Ovary (tissue), 10 donors: ENCODE measurements at places on chromosomes 2 and 18. TPM values are rescaled to one million over a fixed set of nuclear protein-coding genes. Genes with fewer than 3 reads are reported as not detected.

- no peak overlapping the region for H3K27ac ChIP-seq
- no peak for DNase-seq
- H3K4me1 ChIP-seq: no peaks in the 10 kb centered on the region
- no peak overlapping the region for H3K4me3 ChIP-seq
- no peaks in the 10 kb centered on the region for H3K27me3 ChIP-seq
These were observed 41.1 kb upstream of the NPAS2 start for GRCh38 chr2:100778637-100779450.

DNA sequence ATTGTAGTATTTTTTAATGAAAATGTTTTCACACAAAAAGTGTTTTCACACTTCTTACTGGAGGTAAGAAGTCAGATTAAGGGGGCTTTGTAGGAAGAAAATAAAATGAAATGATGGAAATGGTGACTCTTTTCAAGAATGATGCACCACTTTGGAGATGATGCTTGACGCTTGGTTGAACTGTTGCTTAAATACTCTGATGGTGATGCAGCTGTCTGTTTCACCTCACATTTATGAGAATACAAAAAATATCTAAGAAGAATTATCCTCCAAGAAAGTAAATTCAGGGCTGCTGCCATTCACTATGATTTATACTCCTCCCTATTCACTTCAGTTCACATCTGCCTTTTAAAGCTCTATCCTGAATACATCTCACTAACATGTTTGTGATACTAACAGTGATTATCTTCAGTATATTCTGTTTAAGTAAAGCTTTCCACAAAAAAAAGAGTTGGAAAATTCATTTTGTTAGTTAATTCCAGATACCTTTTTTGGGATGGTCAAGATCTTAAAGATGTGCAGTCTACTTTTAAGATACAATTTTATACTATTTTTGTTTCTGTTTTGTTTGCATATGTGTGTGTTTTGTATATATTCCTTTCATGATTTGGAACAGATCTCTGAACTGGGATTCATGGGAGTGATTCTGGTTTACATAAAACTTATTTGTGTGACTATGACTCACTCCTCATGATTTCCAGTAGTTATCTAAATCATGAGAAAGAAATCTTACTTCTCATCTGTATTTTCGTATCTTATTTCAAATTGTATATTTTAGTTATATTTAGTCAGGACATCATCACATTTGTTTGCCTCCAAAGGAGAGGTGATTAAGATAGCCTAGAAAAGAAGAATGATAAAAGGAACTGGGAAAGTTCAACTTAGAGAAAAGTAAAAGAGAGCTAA, 53.1 kb downstream of the SLC39A10 start:
- H3K4me1 ChIP-seq: no peaks in the 10 kb centered on the region
- H3K4me3 ChIP-seq: no peak overlapping the region
- H3K27me3 ChIP-seq: no peaks in the 10 kb centered on the region
- DNase-seq: no peak

GRCh38 chr2:150689590-150689989, 202.1 kb upstream of the RND3 start:
- H3K4me3 ChIP-seq: no peak overlapping the region
- H3K27ac ChIP-seq: no peak overlapping the region
- no peaks in the 10 kb centered on the region for H3K4me1 ChIP-seq
- no peak for DNase-seq

GRCh38 chr2:203775684-203776083, 69.2 kb downstream of the CD28 start:
- no peaks in the 10 kb centered on the region for H3K4me1 ChIP-seq
- DNase-seq: no peak
- no peak overlapping the region for H3K4me3 ChIP-seq
- no peaks in the 10 kb centered on the region for H3K27me3 ChIP-seq

- no peak for DNase-seq
- H3K27ac ChIP-seq: no peak overlapping the region
- no peaks in the 10 kb centered on the region for H3K27me3 ChIP-seq
- no peaks in the 10 kb centered on the region for H3K4me1 ChIP-seq
- no peak overlapping the region for H3K4me3 ChIP-seq
- H3K36me3 ChIP-seq: no peaks in the 10 kb centered on the region
These were observed 312.7 kb upstream of the CYRIA start for GRCh38 chr2:16978301-16978700.

Gene CFC1B
- not detected for total RNA-seq

DNA sequence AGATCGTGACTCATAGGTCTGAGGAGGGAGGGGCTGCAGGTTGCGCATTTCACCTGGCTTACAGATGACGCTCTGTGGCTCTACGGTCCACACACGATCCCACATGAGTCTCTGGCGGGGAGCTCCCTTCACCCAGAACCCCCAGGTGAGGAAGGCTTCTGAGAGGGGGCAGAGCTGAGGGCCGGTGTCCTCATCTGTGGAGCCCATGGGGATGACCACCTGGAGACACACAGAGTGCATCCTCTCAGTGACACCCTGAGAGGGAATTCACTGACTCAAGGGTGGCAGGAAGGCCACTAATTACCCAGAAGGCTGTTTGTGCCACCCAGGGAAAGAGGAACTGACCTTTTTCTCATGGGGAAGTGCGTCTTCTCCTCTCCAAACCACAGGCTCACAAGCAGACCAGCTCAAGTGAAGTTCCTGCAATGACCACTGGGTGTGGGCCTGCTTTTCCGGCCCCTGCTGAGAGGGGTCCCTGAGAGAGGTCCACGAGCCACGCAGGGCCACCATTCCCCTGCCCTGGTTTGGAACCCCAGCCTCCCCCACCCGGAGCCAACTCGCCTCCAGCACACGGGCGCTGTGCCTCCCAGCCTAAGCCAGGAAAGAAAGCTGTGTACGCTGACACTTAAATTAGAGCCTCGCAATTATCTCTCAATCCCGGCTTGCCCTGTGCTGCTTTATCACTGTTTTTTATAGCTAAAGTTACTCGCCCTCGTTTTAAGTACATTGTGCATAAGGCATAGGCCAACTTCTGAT, 114.1 kb downstream of the BCL11A start:
- no peaks in the 10 kb centered on the region for H3K27me3 ChIP-seq
- no peak overlapping the region for H3K4me3 ChIP-seq
- no peaks in the 10 kb centered on the region for H3K4me1 ChIP-seq
- DNase-seq: no peak

DNA sequence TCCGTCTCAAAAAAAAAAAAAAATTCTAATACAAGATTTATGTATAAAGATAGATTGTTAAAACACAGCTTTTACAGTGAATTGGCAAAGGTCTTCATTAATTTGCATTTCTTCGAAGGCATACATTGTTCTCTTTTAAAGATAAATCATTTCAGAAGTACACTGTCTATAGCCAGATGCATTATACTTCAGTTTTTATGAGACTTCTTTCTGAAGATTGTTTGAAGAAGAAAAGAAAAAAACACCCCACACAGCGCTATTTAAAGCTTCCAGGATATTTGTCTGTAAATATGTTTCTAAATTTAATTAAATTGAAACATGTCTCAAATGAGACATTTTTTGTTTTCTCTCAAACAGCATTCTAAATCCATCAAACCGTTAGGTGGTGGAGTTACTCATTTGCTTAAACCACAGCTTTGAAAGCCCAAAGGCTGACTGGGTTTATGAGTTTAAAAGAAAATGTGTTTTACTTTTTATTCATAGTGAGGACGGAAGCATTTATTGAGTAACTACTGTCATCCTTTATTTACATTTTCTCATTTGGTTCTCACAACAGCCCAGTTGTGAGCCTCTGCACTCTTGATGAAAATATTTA, 42.4 kb upstream of the C1GALT1C1L start:
- H3K4me1 ChIP-seq: no peaks in the 10 kb centered on the region
- H3K27me3 ChIP-seq: no peaks in the 10 kb centered on the region
- no peak overlapping the region for H3K4me3 ChIP-seq
- no peaks in the 10 kb centered on the region for H3K36me3 ChIP-seq
- no peak overlapping the region for H3K27ac ChIP-seq
- DNase-seq: no peak

Gene CAVIN2
- total RNA-seq: 67.6 TPM

DNA sequence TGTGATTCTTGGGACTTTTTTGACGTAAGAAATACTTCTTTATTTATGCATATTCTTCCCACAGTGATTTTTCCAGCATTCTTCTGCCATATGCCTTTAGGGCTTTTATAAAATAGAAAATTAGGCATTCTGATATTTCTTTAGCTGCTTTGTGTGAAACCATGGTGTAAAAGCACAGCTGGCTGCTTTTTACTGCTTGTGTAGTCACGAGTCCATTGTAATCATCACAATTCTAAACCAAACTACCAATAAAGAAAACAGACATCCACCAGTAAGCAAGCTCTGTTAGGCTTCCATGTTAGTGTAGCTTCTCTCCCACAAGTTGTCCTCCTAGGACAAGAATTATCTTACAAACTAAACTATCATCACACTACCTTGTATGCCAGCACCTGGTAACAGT, 62.6 kb downstream of the EIF5B start:
- DNase-seq: no peak
- no peaks in the 10 kb centered on the region for H3K27me3 ChIP-seq
- no peaks in the 10 kb centered on the region for H3K36me3 ChIP-seq
- no peak overlapping the region for H3K4me3 ChIP-seq
- no peaks in the 10 kb centered on the region for H3K4me1 ChIP-seq
